ENCODE measurements at places on chromosomes 12 and 14. TPM values are rescaled to one million over a fixed set of nuclear protein-coding genes. Genes with fewer than 3 reads are reported as not detected.

The KIF26A gene
- total RNA-seq = 0.27 TPM

The MYH7 gene
- total RNA-seq = not detected

The ZDHHC22 gene
- not detected for total RNA-seq

The MLF2 gene
- total RNA-seq = 213 TPM

The CHD8 gene
- total RNA-seq = 78.6 TPM

The VPS29 gene
- total RNA-seq = 22.9 TPM

The CLMN gene
- total RNA-seq = 1.9 TPM

The TTC6 gene
- not detected for total RNA-seq

The GDF3 gene
- total RNA-seq = not detected

The OAS2 gene
- total RNA-seq = 34.7 TPM
